Stimulated activated CD8-positive, alpha-beta memory T cell treated with anti-CD3 and anti-CD28 coated beads, Interleukin-15, amount 100 ng/mL, for 1 hour (primary cell): ENCODE measurements at places on chromosomes 1 and 21.

GRCh38 chr1:96588416-96588995 lies 133.1 kb upstream of the PTBP2 start:
- no peak for DNase-seq

DNA sequence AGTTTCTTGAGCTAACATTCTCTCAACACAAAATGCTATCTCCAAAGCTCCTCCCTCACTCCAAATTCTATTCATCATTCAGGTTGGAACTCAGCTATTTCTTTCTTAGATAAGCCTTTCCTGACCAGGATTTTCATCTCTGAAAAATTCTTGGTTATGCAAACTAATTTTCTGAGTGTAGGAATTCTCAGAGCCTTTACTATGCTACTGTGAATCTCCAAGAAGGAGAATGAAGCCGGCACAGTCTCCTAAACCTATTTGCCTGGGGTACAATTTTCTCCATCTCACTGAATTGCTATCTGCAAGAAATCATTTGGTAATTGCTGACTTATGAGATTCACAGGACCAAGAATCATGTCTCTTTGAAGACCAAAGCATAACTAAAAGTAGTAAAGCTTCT lies 325.9 kb upstream of the ESRRG start:
- DNase-seq: no peak

GRCh38 chr1:23135268-23135667 lies 33.4 kb downstream of the LUZP1 start:
- DNase-seq: no peak

DNA sequence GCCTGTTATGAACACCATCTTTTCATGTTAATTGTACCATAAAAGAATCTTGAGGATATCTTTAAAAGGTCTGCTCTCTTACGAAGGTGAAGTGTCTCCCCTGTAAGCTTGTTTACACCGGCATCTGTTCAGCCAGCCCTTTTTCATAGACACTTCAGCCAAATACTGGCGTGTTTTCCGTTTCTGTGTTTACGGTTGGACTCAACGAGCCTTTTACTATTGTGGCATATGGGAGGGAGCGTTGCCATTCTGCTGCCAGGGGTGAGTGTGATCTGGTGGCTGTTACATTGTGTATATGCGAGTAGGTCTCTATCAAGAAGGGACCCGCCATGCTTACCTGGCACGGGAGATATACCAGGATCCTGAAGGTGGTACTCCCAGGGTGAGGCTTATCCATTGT lies 433.8 kb downstream of the CAMTA1 start:
- DNase-seq: no peak

DNA sequence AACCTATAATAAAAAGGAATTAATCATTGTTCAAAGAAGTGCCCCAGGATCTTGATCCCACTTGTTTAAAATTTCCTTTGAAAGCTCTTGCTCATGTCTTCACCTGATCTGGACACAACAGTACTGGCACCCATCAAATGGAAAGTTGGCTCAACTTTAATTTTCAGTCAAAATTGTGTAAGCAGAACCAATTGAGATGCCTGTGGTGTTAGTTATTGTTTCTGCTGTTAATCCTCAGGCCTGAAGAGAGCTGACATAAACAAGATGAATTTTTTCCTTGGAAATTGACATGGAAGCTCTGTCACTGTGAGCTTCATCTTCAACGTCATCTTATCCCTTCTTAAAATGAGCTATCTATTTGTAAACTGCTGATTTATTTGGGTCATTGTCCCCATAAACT lies 88.3 kb upstream of the TNFSF4 start:
- no peak for DNase-seq

- no peak for DNase-seq
These were observed 6.0 kb downstream of the TRIM62 start for GRCh38 chr1:33175865-33176264.

GRCh38 chr1:111725192-111725591 lies 14.0 kb downstream of the INKA2 start:
- DNase-seq: no peak

DNA sequence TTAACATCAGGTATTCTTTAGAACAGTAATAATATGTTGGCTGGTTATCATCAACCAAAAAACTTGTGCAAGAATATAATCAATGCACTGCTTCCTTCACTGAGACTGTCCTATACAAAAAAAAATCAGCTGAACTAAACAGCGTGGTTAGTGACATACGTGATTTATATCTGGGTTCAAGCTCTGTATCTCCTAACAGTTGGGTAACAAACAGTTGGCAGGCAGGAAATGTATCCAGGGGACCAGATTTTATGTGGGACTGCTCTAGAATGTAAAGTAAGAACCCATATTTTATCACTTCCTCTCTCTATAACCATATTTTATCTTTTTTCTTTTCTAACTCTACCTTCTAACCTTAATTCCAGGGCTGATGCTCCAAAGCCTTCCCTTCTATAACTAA lies 8.0 kb downstream of the ACBD6 start:
- DNase-seq: no peak

GRCh38 chr1:222974496-222974895 lies 159.7 kb downstream of the DISP1 start:
- no peak for DNase-seq

GRCh38 chr1:12356004-12356890 lies 126.4 kb downstream of the VPS13D start:
- no peak for DNase-seq

DNA sequence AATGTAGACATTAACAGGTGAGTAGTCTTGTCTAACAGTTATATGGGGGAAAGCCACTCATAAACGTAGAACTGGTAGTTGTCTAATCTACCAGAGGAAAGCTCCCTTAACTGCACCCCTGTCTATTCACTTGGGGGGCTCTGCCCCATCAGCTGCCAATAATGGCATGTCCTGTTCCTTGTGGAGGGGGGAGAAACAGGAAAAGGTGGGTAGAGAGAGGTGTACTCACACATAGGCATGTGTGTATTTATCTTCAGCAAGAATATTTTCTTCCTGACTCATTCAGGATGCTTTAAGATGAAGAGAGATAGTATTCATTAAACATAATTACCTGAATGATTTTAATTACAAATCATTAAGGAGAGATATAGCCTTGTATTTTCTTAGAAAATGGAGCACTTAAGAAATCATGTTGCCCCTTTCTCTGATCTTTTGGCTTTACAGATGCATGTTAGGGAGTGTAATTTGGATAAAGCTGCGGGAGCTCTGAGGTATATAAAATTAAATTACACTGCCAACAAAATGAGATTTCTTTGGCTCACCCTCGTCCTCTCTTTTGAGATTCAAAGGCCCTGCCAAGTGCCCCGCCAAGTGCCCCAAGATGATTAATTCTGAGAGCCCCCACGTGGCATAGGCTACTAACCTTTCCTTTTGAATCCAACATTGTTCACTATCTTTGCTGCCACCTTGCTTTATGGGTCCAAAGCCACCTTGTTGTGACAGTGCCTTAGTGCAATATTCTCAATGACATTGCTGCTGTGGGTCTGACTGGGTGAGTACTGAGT lies 286.3 kb upstream of the LYPLAL1 start:
- no peak for DNase-seq

DNA sequence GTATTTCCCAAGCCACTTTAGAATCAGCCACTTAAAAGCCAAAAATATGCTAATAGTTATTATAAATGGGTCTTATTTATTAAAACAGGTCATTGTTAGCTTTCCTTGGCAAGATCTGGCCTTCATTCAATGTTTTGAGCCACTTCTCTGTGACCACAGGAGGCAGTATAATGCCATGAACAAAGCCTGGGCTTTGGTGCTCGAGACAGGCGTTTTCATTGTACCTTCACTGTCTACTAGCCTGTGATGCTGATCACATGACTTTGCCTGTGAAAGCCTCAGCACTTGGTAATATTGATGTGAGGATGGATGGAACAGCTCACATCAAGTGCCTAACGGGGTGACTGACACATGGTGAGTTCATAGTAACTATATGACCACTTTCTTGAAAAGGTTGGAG lies 217.0 kb downstream of the RWDD3 start:
- no peak for DNase-seq

- DNase-seq: no peak
These were observed 57.1 kb upstream of the COX20 start for GRCh38 chr1:244778344-244778743.

DNA sequence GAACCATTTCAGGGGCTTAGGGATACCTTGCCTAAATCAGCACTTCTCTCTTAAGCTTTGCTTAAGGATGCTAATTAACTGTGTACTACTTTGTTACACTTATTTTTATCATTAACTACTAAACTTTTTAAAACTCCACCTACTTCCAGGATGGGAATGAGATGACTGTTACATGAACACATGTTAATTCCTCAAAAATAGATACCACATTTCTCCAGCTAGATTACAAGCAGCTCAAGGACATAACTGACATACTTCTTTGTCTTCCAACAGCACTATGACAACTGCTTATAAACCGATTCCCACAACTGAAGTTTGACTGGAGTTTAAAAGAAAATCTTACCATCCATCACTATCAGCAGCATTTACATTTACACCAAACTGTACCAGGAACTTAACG lies 53.7 kb downstream of the TP53BP2 start:
- DNase-seq: no peak

DNA sequence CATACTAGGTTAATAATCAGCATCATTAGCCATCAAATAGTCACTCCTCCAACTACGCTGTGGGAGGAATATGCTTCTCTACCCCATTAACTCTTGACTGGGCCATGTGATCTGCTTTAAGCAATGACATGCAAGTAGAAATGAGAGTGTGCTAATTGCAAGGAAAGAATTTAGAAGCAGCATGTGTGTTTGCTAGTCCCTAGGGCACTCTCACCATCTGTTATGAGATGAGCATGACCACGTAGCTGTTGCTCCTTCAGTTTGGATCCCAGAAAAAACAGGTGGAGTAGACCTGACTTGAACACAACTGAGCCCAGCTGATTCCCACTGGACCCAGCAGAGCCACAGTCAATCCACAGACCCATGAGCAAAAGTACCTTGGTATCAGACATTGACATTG lies 19.7 kb upstream of the RGS7 start:
- DNase-seq: no peak

DNA sequence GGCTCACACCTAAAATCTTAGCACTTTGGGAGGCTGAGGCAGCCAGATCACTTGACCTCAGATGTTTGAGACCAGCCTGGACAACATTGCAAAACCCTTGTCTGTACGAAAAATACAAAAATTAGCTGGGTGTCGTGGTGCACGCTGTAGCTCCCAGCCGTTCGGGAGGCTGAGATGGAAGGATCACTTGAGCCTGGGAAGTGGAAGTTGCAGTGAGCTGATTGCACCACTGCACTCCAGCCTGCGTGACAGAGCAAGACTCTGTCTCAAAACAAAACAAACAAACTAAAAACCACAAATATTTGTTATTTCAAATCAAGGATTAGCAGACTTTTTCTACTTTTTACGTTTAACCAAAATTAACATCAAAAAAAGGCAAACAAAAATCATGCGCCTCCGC lies 31.3 kb downstream of the INKA2 start:
- no peak for DNase-seq

DNA sequence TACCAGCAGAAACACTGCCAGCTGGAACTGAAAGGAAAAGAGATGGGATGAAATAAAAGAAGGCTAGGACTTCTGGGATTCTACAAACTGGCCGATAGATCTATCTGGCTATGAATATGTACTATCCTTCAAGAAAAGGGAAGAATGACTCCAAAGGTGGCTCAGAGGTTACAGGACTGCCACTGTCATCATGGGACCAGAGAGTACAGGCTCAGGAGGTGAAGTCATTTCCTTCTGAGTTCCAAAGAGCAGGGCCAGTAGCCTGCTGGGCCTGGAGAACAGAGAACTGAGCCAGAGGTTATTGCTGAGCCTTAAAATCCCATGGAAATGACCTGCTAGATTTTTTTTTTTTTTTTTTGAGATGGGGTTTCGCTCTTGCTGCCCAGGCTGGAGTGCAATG lies 27.6 kb downstream of the ZNF496 start:
- no peak for DNase-seq

GRCh38 chr1:214864896-214865688 lies 217.4 kb upstream of the KCNK2 start:
- no peak for DNase-seq

GRCh38 chr21:40569357-40569756 lies 277.6 kb downstream of the DSCAM start:
- no peak for DNase-seq

- no peak for DNase-seq
These were observed 13.3 kb downstream of the ZNF362 start for GRCh38 chr1:33269621-33270020.

GRCh38 chr1:16230744-16231143 lies 6.2 kb downstream of the CPLANE2 start:
- DNase-seq: no peak

DNA sequence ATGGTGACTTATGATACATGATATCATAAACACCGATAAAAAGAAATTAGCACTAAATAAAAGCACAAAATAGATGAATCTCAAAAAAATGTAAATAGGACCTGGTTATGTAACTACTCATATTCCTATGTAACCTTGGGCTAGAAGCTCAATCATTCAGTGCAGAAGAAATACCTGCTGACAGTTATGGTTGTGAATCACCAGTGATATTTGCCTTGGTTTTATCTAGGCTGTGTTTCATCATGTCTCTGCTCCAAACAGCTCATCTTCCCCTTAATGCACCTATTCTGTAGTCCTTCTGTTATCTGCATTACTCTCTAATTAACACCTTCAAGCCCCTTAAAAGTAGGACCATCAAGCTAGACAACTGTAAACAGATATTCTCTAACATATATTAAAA lies 16.3 kb upstream of the PIGC start:
- DNase-seq: no peak
